GM03348 (cell line): ENCODE measurements at places on chromosomes 2 and 18.

DNA sequence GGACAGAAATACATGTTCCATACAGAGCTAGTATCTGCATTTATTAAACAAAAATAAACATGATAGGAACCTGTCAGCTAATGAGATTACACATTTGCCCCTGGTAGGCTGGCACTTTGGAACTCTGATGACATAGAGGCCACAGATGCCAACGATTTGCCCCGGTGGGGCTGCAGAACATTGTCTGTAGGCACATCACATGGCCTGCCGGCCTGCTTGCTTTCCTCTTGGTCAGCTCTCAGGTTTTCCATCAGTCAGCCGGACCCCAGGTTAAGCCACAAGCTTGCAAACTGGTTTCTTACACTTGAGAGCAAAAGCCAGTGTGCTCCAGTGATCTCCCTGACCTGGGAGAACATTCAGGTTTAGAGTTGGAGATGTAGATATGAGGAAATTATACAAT, 60.3 kb downstream of the CRACDL start:
- DNase-seq, result no peak

GRCh38 chr2:45986509-45986908, 310.7 kb upstream of the EPAS1 start:
- DNase-seq, result no peak

GRCh38 chr2:118687698-118688097, 159.8 kb downstream of the EN1 start:
- no peak for DNase-seq

- DNase-seq, result no peak
Measured at GRCh38 chr2:71715951-71716696, 262.8 kb downstream of the DYSF start.

GRCh38 chr2:237337586-237337985, 76.4 kb downstream of the COL6A3 start:
- no peak for DNase-seq

GRCh38 chr18:2256577-2256976, 314.7 kb downstream of the METTL4 start:
- DNase-seq, result no peak

DNA sequence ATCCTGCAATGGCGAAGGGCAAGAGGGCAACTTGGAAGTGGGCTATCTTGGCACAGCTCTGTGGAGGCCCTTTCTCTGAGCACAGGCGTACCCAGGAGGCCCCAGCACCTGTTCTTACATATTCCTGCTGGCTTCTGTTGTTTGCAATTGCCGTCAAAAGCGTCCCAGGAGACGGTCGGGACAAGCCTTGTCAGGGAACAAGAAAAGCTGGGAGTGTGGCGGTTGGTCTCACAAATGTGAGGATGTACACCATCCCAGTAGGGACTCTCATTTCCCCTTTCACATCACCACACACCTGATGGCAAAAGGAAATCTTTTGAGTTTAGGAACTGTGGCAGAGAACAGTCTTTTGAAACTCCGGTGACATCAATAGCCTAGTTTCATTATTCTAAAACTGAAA, 94.7 kb upstream of the EFEMP1 start:
- DNase-seq, result no peak

DNA sequence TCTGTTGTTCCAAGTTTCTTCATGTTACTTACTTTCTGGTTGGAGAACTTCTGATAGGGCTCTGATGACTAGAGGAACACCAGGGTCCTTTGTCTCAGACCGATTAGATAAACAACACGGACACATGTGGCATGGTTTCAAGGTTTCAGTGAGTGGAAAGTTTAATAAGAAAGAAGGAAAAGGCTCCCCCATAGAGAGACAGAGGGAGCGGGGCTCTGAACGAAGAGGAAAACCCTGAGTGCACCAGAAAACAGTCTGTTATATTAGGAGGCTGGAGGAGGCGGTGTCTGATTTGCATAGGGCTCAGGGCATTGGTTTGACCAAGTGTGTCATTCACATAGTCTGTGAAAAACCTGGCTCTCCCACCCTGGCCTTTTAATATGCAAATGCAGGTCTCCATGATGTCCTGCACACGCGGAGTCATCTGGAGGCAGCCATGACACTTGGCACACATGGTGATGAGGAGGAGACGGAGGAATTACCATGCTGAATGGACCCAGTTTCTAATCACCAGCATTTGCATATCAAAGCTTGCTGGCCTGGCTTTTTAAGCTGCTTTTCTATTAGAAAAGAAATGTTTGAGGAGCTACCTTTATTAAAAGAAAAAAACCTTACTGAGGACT, 94.2 kb downstream of the PTPN4 start:
- DNase-seq, result no peak

DNA sequence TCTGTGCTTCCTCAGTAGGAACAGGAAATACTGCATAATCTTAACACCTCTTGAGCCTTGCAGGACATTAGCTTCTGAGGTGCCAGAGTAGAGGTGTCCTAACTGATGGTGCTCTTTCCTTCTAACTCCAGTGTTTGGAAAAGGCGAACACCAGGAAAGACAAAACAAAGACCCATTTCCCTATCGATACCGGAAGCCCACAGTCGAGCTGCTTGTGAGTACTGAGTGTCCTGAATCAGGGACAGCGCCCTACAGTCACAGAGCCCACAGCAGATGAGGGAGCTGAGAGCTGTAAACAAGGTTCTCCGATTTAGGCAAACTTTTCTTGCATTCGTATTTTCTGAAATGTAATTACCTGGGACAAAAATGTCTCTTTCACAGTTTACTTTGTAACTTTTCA, 50.7 kb downstream of the SLC14A2 start:
- no peak for DNase-seq

DNA sequence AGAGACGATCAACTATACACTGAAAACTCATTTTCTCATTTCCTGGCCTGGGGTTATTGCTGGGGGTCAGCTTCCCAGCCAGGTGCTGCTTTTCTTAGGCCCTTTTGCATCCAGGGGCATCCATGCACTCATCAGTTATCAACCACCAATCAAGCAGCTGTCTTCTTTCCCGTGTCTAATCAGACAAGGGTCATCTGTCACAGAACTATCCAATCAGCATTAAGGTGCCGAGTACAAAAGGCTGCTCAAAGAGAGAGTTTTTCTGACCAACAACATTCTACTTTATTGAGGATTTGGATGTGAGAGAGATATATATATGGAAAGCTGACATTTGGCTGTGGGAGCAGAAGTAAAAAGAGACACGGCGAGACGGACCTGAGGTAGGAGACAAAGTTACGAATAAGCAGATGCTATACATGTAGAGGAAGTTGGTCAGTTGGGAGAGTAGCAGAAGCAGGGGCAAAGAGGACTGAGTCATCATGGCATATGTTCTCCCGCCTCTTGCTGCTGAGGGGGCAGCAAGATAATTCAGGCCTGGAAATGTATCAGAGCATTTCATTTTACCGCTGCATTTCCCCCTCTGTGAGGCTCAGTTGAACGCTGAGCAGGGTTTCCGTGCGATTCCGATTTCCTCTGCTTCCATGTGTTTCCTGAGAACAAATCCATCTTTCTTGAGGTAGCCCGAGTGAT, 129.3 kb downstream of the NUP35 start:
- DNase-seq, result no peak

GRCh38 chr2:233673896-233674295, 2.2 kb downstream of the UGT1A9 start:
- DNase-seq, result no peak
